ENCODE measurements at places on chromosomes 4 and X. TPM values are rescaled to one million over a fixed set of nuclear protein-coding genes. Genes with fewer than 3 reads are reported as not detected.

LEF1 gene
- 3.1 TPM for total RNA-seq

HMX1 gene
- total RNA-seq, result not detected

PWWP3B gene
- 0.48 TPM for total RNA-seq

CTAG1B gene
- total RNA-seq, result not detected

TMEM31 gene
- total RNA-seq, result not detected

SHROOM4 gene
- total RNA-seq, result 22.0 TPM

TIGD2 gene
- 4.3 TPM for total RNA-seq

GRCh38 chrX:18016941-18017340 lies 155.8 kb upstream of the RAI2 start:
- DNase-seq, result no peak

DNA sequence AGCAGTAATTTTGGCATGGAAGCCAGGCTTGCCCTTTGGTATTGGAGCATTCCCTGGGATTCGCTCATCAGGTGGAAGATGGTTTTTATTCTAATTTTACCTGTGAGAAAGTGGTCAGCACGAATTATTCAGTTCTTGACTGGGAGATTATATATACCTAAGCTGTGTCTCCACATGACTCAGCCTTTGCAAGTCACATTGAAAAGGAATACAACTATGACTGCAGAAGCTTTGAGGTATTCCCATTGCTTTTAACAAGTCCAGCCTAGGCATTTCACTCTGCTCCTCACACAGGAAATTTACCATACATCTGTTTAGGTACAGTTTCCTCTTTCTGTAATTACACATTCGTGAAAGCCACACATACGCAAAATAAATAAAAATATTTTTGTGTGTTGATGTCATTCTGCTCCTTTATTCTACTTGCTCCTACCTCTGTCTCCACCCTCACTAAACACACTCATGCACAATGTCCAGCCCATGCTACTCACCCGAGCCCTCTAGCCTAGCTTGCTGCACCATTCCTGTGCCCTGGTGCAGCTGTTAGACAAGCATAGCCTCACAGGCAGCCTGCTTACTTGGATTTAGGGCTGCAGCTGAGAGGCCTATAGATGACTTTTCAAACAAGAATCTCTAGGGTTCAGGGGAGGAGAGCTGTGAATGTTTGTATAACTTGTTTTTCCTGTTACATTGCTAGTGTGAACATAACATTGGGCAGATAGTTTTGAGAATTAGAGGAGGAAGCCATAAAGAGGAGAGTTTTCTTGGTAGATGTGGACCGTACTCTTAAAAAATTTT lies 504.4 kb upstream of the FAT1 start:
- no peak for DNase-seq

DNA sequence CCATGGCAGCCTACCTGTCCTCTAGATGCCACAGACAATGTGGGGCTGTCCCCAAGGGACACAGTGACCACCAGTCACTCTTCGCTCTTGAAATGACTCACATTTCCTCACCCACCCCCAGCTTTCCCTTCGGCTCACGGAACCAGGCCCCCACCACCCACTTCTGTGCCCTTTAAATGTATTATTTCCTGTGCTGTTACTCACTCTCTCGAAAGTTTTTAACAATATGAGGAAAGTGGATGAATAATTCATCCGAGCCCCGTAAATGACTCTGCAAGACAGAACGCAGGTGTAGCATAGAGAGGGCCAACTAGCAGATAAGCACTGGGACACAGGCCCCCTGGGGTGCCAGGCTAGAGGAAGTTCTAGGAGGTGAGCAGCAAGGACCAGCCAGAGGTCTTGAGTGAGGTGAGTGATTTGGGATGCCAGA lies 179.5 kb upstream of the TBL1X start:
- DNase-seq, result no peak

GRCh38 chrX:23854945-23855344 lies 52.8 kb downstream of the APOO start:
- no peak for DNase-seq

DNA sequence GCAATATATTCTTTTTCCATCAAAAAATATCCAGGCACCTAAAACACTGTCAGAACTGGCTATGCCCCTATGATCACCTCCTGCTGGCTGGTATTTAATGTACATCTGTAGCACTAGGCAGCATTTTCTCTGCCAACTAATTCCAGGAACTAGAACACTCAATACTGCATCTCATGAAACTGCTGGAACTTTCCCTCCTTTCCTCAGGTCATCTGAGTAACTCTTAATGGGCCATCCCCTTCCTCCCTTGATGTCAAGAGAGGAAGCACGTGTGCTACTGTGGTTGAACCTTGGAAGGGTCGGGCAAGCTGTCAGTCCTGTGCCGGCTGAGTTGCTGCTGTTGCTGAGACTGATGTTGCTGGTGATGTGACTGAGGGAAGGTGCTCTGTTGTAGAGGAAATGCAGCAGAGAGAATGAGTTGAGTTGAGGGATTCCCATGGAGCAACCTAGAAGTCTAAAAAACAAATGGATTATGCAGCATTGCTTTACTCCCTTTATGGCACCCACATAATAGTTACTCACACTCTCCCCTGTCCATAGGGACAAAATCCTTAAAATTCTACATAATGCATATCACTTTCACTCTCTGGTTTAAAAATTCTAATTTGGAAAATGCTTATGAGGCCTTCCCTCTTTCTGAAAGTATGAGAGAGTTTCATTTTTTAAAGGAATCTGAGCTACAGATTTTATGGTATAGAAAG lies 39.5 kb downstream of the TMEM165 start:
- no peak for DNase-seq

DNA sequence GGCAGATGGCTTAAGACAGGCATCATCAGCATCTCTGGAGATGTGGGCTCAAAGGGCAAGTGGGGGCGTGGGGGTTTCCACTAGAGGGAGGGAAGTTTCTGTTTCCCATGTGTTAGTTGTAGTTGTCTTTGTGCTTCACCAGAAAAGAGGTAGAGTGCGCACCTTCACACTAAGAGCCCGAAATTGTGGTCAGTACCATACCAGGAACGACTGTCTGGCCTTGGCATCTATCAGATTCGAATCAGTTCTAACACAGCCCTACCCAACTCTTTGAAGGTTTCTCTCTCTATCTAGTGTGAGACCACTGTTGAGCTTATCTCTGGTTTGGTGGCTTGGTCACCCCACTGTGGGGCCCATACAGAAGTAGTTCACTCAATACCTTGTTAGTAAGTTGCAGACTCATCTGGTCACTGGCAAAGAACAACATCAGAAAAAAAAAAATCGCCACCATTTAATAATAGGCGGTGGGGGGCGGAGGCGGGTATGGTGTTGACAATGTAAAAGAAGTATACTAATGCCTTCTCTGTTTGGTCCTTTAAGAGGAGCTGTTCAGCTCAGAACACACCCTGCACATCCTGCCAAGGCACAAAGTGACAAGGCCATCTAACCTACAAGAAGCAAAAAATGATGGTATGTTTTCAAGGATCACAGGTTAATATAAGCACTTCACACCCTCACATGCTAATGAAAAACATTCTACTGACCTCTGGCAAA lies 71.1 kb downstream of the NYX start:
- DNase-seq, result no peak

- no peak for DNase-seq
These were observed 33.8 kb upstream of the FGFR3 start for GRCh38 chr4:1759170-1759817.

- DNase-seq, result no peak
These were observed 953 bp downstream of the EPGN start for GRCh38 chr4:74309223-74309622.

GRCh38 chrX:153582896-153583295 lies 16.0 kb downstream of the CCNQ start:
- DNase-seq, result no peak

DNA sequence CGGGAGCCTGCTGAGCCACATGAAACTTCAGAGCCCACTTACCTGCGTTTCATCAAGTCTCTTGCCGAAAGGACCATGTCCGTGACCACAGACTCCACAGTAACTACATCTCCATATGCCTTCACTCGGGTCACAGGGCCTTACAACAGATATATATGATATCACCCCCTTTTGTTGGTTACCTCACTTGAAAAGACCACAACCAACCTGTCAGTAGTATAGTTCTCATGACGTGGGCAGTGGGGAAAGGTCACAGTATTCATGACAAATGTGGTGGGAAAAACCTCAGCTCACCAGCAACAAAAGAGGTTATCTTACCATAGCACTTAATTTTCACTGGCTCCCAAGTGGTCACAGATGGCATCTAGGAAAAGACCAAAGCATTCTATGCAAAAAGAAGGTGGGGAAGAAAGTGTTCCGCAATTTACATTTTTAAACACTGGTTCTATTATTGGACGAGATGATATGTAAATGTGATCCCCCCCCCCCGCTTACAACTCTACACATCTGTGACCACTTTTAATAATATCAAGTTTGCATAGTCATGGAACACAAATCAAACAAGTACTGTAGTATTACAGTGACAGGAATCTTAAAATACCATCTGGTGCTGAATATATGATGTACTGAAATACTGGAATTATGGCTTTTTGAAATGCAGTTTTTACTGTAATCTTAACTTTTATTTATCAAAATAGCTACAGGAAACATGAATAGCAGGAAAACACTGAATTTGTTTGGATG lies 129.9 kb downstream of the TET2 start:
- DNase-seq, result no peak

DNA sequence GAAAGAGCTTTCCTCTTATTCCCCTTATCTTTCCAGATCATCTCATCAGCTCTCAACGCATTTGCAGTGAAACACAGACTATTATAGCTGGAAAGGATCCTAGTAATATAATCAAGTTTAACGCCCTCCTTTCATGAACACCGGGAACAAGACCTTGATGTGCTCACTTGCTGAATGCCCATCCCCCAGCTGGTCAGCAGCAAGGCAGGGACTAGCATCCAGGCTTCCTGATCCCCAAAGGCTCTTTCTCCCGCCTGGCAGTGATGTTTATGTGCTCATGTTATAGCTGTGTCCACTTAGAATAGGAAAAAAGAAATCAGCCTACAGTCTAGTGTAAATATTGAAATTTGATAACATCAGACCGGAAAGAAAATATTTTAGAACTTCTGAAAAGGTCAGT lies 24.6 kb downstream of the GPC4 start:
- no peak for DNase-seq

- DNase-seq, result no peak
These were observed at the start of gene IL2RG for GRCh38 chrX:71111141-71111843. Gene IL2RG (minus strand): TSS chrX:71111577. CDS start chrX:71111539, 38 bp downstream.

DNA sequence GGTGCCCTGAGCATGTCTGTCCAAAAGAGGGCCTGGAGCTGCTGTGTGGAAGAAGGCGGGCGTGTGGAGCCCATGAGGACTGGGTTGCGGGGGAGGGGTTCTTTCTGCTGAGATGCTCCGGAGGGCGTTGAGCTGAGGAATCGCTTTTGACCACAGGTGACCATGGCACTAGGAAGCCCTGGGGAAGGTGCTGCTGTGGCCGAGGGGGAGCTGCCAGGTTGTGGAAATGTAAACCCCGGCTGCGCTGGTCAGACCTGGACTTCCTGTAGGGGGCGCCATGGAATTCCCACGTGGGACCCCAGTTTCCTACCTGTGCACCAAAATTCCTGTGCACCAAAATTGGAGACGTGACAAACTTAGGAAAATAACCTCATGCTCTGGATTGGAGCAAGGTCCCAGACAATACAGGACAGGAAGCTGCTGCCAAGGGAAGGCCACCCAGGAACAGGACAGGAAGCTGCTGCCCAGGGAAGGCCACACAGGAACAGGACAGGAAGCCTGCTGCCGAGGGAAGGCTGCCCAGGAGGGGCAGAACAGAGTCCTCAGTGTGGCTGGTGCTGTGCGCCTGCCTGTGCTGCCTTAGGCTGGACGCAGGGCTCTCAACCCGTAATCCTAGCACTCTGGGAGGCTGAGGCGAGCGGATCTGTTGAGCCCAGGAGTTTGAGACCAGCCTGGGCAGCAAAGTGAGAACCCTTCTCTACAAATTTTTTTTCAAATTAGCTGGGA lies 28.4 kb upstream of the UVSSA start:
- no peak for DNase-seq

DNA sequence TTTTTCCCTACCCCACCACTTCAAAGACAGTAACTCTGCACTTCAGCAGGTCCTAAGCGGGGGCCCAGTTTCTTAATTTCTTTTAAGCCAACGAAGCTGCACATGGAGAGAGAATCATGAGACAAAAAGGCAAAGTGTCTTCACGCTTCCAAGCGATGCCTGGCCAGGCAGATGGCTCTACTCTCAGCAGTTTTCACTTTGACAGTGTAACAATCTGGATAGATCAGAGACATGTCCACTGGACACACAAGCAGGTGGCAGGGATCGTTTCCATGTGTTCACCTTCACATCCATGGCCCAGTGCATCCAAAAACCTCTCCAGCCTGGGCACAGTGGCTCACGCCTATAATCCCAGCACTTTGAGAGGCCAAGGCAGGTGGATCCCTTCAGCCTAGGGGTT lies 27.8 kb downstream of the PPP2R2C start:
- DNase-seq, result no peak

DNA sequence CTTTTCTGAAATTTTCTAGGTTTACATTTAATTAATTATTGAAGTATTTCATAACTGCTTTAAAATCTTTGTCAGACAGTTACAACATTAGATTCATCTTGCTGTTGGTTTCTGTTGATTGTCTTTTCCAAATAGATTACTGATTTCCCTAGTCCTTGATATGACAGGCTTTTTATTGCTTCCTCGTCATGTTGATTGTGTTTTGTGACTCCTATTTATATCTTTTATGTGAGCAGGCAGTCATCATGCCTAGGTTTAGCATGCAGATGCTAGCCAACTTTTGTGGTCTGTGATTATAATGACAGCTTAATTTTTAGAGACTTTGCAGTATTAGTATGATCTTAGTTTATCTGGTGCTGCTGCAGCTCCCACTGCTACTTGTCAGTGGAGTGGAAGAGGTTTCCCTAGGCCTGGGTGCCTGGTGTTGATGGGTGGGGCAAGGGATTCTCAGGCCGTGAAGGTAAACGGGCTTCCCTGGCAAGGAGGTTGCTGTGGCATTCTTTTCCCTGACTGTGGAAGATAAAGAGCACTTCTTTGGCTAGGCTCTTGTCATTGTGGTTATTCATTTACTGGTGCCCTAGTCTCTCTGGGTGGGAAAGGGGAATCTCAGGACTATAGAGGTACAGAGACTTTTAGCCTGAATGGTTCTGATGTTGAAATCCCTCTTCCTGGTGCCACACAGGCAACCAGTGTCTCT lies 65.7 kb downstream of the SERPINA7 start:
- DNase-seq, result no peak

GRCh38 chrX:12138361-12139313 lies at the start of gene FRMPD4:
Gene FRMPD4 (plus strand): TSS chrX:12138473. CDS start chrX:12138972, 499 bp downstream.
- no peak for DNase-seq

DNA sequence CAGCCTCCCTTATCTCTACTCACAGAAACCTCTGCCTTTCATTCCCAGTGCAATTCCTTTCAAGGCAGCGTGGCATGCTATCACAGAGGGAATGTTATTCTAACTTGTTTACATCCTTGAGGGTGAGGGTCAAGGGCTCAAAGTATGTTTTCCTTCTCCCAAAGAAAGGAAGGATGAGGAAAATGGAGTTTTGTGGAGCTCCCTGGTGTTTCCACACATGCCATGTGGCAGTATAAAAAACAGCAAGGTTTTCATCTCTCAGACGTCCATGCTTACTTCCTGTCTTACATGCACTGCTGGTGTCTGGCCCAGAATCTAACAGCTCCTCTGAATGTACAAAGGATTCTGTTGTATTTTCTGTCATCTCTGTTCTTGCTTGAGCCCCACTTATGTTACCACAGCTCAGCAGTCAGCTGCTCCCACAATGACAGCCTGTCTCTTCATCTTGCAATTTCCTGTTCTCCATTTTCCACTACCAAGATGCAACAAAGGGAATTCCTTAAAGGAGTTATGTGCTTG lies 128.0 kb downstream of the SNCA start:
- no peak for DNase-seq

GRCh38 chr4:130545596-130545995 lies 1449.6 kb downstream of the C4orf33 start:
- no peak for DNase-seq

GRCh38 chr4:57103051-57103450 lies 7.1 kb downstream of the IGFBP7 start:
- DNase-seq, result no peak

Measured in mesenteric fat pad (tissue), 1 donor.